ENCODE measurements at places on chromosomes 4 and X. TPM values are rescaled to one million over a fixed set of nuclear protein-coding genes. Genes with fewer than 3 reads are reported as not detected.

NXF2B gene
- total RNA-seq = not detected

NAP1L2 gene
- total RNA-seq = 5.0 TPM

FRG2 gene
- not detected for total RNA-seq

IBSP gene
- total RNA-seq = not detected

PCDH19 gene
- total RNA-seq = 0.79 TPM

ADAM29 gene
- total RNA-seq = not detected

VCX3A gene
- total RNA-seq = not detected

IL13RA1 gene
- 79.0 TPM for total RNA-seq

CT47B1 gene
- not detected for total RNA-seq

FGF5 gene
- not detected for total RNA-seq

GASK1B gene
- 51.6 TPM for total RNA-seq

CCDC149 gene
- 30.9 TPM for total RNA-seq

STAP1 gene
- not detected for total RNA-seq

AFM gene
- not detected for total RNA-seq

PDZD4 gene
- 22.9 TPM for total RNA-seq

ARHGEF6 gene
- 17.7 TPM for total RNA-seq

ZCCHC13 gene
- total RNA-seq = not detected
